CD14-positive monocyte (primary cell): ENCODE measurements at places on chromosomes 5 and 9.

DNA sequence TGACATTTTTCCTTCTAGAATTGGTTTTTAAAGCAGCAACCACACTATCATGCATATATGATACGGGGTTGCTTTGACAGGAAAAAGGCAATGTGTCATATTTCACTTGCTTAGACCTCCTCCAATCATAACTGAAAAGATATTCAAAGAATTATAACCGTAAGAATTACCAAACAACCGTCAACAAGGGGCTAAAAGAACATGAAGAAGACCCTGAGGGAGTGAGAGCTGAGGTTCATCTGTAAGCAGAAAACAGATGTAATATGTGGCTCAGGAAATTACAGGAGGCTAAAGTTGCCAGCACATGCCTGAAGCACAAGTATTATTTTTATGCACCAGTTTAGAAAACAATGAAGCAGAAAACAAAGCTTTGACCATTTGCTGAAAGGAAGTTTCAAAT is 78.9 kb downstream of the APBA1 start:
- no peak for DNase-seq

DNA sequence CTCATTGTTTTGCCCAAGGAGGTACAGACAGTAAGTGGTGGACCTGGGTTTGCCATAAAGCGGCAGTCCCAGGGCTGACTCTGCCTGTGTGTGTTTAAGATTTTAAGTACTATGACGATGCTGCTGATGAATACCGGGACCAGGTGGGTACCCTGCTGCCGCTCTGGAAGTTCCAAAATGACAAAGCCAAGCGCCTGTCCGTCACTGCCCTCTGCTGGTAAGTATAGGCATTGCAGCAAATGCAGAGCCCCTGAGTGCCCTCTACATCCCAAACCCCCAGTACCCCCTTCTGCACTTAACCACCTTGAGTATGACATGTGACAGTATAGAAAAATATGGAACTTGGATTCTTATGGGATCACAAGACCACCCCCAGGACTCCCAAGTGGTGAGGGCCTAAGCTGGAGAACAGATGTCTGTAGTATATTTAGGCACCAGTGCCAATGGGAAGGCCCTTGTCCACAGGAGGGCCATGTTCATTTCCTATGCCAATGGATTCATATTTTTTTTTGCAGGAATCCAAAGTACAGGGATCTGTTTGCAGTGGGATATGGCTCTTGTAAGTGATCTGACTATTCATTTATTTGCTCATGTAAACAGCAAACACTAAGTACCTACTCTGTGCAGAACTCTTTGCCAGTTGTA is 22.0 kb downstream of the ENHO start:
- DNase-seq, result peak; percentile 67

DNA sequence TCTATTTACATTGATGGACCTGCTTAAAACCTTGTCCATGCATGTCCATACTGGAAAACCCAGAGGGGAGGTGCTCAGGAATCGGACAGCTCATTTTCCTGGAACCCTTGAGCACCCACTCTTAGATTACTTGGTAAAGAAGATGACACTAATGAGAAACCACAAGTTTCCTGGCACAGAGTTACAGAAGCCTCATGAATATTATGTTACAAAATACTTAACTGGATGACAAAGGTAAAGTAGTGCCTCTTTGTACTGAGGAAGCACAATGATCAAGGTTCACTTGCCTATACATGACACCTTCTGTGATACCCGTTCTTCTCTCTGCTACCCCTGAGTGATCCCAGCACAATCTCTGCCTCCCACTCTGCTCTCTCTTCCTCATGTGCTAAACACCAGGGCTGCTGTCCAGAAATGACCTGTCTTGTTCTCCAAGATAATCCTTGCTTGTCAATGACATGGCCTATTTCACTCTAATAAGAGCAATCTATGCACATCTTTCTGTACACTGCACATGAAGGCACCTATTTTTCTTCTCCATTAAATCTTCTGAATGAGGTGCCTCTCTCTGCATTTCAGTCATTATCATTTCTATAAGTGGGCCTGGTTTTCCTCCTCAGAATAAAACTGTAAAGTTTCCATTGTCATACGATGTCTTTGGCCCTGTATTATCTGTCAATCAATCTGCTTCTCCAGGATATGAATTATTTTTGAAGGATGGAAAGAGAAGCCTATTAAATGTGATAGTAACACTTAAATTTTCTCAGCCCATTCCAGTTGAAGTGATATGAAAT is 684.0 kb upstream of the ACO1 start:
- no peak for DNase-seq

DNA sequence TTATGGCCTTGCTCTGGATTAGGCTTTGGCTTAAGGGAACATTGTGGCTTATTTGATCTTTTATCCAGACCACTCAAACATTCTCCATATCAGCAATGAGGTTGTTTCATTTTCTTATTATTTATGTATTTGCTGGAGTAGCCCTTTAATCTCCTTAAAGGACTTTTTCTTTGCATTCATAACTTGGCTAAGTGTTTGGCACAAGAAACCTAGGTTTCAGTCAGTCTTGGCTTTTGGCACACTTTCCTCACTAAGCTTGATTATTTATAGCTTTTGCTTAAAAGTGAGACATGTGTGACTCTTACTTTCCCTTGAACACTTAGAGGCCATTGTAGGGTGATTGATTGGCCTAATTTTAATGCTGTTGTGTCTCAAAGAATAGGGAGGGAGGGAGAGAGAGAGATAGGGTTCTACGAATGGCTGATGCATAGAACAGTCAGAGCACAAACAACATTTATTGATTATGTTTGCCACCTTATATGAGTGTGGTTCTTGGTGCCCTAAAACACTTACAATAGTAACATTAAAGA is 2265.3 kb upstream of the C9orf72 start:
- DNase-seq, result no peak

GRCh38 chr5:152193391-152194107 is 211.5 kb downstream of the NMUR2 start:
- no peak for DNase-seq

GRCh38 chr5:174725991-174726601 is 1.7 kb downstream of the MSX2 start:
- no peak for DNase-seq

- no peak for DNase-seq
These were observed 51.6 kb upstream of the TXNDC8 start for GRCh38 chr9:110389148-110389750.

GRCh38 chr5:132782101-132782500 is 5.1 kb upstream of the SEPTIN8 start:
- peak; percentile 77 for DNase-seq
